HepG2 (cell line): ENCODE measurements at places on chromosomes 13 and 19. TPM values are rescaled to one million over a fixed set of nuclear protein-coding genes. Genes with fewer than 3 reads are reported as not detected.

Gene IGFLR1
- 3.4 and 5.4 TPM in 2 replicates for total RNA-seq

Gene MAU2
- 11.2 and 16.8 TPM in 2 replicates for total RNA-seq

Gene MUC16
- not detected in 2 replicates for total RNA-seq

Gene LGALS4
- 0.24 and 0.32 TPM in 2 replicates for total RNA-seq

Gene IL27RA
- 3.4 and 8.1 TPM in 2 replicates for total RNA-seq
